Activated CD8-positive, alpha-beta memory T cell treated with anti-CD3 and anti-CD28 coated beads for 1 hour (primary cell): ENCODE measurements at places on chromosomes 2 and 18.

DNA sequence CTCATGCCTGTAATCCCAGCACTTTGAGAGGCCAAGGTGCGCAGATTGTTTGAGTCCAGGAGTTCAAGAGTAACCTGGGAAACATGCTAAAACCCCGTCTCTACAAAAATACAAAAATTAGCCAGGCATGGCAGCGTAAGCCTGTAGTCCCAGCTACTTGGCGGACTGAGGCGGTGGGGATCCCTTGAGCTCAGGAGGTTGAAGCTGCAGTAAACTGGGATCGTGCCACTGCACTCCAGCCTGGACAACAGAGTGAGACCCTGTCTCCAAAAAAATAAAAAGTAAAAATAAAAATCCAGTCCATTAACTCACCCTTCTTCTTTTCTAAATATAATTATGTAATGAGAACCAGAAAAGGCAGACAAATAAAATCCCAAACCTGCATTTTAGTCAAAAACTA is 8.2 kb downstream of the BAZ2B start:
- DNase-seq, result no peak

DNA sequence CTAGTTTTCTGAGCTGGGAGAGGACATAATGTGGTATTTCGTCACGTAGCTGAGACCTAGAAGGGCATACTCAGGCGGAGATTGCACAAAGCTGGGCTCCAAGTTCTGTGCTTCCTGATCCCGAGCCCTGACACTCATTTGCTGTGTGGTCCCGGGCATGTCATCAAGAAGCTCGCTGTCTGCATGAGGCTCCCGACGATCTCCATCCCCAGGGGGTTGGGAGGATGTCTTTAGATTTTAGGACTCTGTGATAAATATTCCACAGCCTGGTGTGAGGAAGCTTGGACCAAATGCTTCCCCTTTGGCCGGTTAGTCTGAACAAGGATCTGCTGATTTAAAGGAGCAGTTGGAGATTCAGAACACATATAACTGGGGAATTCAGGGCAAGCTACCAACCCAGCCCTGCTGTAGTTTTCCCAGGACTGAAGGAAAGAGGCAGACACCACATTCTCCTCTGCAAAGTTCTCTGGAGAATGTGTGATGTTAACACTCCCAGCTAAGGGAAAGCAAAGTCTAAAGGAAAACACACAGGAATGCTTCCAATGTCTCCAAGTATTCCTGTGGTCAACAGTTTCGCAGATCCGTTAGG is 2.3 kb downstream of the KCNE4 start:
- no peak for DNase-seq

- no peak for DNase-seq
Observed at GRCh38 chr18:70973626-70974025, 684.8 kb downstream of the SOCS6 start.

DNA sequence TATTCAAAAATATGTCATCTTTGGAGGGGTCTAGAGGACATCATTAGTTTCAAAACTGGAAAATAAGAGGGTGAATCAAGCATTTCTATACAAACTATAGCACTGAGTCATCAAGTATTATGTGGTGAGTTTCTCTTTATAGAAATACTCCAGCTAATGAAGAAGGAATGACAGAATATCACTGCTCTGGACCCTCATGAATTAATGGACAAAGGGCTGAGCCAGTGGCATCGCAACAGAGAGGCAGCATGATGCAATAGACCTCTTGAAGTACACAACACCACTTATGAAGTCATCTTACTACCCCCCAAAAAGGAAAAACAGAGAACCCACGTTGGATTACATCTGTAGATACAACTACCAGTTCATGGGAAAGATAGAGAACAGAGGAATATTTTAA is 27.4 kb upstream of the EIF2AK3 start:
- no peak for DNase-seq

DNA sequence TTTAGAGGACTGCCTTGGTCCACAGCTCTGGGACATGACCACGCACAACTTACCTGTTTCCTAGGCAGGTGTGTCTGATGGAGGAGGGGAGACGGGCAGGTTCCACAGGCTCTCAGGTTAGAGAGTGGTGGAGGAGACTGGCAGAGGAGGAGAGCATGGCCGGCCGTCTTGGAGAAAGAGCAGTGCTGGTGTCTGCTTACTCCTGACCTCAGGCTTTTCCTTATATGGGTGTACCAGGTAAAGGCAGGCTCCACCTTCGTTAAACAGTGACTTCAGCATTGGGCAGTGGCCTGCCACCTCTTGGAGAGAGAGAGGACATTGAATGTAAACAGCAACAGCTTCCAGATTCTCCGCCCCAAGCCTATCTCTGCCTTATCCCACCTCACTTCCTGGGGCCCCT is at the start of gene CAPN13:
CAPN13 (minus strand) TSS at position 198 of the 400 bp plus-strand sequence. CDS start 20,121 bp downstream, outside the sequence.
- no peak for DNase-seq

DNA sequence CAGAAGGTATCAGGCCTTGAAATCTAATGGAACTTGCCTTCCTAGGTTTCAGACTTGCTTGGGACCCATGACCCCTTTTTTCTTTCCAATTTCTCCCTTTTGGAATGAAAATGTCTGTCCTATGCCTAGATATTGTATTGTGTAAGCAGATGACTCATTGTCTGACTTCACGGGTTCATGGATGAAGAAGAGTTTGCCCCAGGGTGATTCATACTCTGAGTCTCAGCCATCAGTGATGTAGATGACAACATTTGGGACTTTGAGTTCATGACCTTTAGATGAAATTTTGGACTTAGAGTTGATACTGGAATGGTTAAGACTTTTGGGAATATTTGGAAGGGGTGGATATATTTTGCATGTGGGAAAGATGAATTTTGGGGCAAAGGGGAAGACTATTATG is 11.2 kb upstream of the SCYGR5 start:
- no peak for DNase-seq
